HS-5 (cell line): ENCODE measurements at places on chromosomes 11 and 22.

- DNase-seq, result no peak
Observed at GRCh38 chr11:404551-405264, 10.1 kb downstream of the SIGIRR start.

DNA sequence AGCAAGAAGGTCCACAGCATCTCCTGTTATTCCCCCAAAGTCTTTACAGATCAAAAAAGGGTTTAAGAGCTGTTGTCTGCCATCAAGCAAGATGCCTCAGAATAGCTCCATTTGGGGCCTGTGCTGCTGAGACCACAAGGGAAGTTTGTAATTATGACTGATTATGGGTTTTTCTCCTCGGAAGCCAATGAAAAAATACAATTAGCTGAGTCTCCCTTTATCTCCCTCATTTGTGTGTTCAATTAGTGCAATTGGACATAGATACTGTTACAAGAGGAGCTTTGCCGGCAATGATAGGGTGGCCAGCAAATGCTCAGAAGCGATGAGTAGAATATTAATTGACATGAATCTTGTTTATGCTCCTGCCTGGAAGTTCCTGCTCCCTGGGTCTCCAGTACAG lies 83.7 kb downstream of the COMMD9 start:
- no peak for DNase-seq

DNA sequence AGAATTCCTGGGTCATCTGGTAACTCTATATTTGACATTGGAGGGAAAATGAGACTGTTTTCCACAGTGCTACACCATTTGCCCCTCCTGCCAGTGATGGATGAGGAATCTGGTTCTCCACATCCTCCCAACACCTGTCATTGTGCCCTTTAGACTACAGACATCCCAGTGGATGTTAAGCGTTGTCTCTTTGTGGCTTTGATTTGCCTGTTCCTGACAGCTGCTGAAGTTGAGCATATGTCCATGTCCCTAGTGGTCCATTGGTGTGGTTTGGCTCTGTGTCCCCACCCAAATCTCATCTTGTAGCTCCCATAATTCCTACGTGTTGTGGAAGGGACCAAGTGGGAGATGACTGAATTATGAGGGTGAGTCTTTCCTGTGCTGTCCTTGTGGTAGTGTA lies 88.5 kb downstream of the BRD1 start:
- DNase-seq, result no peak

DNA sequence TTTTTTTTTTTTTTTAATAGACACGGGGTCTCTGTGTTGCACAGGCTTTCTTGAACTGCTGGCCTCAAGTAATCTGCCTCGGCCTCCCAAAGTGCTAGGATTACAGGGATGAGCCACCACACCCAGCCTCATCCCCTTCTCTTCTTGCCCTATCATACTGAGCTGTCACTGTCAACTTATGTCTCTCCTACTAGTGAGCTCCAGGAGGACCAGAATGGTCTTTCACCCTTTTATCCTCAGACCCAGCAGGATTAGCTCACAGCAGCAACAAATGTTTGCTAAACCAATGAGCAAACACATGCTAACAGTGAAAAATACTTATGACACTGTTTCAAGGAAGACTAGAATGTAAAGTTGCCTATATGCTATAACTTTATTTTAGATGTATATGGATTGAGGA lies 6.4 kb upstream of the NXF1 start:
- DNase-seq, result no peak

GRCh38 chr11:36253238-36253637 lies 36.0 kb downstream of the COMMD9 start:
- no peak for DNase-seq

- DNase-seq, result no peak
Observed at GRCh38 chr22:49329636-49330035, 498.0 kb downstream of the BRD1 start.

GRCh38 chr11:26834601-26835000 lies 112.7 kb upstream of the SLC5A12 start:
- no peak for DNase-seq

- no peak for DNase-seq
Observed at GRCh38 chr11:131692151-131692550, 321.7 kb downstream of the NTM start.

GRCh38 chr11:102733232-102733875 lies 8.6 kb upstream of the MMP8 start:
- peak; percentile 11 for DNase-seq

GRCh38 chr11:1817000-1817399 lies 17.8 kb upstream of the SYT8 start:
- DNase-seq, result no peak
